Mammary microvascular endothelial cell (primary cell): ENCODE measurements at places on chromosomes 7 and 10. TPM values are rescaled to one million over a fixed set of nuclear protein-coding genes. Genes with fewer than 3 reads are reported as not detected.

Gene TAS2R5
- total RNA-seq: 0.10 TPM in 1 of 2 replicates, not detected in the other

Gene EPO
- not detected in 2 replicates for total RNA-seq

Gene CFTR
- total RNA-seq: 1.7 TPM in 1 of 2 replicates, not detected in the other

Gene BAMBI
- 1.1 and 1.6 TPM in 2 replicates for total RNA-seq

Gene FOXI2
- not detected in 2 replicates for total RNA-seq
